ENCODE measurements at places on chromosomes 6 and 20.

DNA sequence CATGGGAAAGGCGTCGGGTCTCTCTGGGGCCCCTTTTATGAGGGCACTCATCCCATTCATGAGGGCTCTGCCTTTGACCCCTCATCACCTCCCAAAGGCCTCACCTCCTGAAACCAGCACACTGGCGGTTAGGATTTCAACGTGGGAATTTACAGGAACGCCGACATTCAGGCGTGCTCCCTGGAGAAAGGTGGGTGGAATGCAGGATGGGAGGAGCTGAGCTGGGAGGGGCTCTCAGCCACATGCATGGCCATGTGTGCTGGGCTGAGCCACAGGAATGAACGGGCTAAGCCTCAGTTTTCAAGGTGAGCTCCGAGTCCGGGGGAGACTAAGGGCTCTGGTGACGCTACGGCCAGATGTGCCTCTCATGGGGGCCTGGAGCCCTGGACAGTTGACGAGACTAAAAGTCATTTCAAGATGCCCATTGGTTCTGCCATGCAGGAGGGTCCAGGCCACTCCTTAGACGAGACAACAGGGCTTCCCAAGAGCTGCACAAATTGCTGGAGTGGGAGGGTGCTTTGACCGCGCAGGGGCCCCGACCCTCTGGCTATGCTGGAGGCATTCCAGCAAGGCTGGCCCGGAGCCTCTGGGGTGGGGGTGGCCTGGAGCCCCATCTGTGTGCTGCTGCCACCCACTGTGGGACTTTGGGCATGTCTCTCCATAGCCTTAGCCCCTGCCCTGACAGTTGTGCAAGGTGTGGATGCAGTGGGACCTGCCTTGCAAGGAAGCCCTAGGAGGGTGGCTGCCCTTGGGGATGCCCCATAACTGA, 3.8 kb upstream of the ARFGAP1 start:
- DNase-seq = no peak

- no peak for DNase-seq
Observed at GRCh38 chr20:56418385-56418861, 6.4 kb downstream of the CASS4 start.

- DNase-seq = no peak
Observed at GRCh38 chr20:60632391-60633262, 619.4 kb upstream of the CDH4 start.

- no peak for DNase-seq
Observed at GRCh38 chr20:11901127-11901526, 16.6 kb upstream of the BTBD3 start.

- no peak for DNase-seq
Observed at GRCh38 chr20:18041462-18041861, 16.3 kb downstream of the OVOL2 start.

DNA sequence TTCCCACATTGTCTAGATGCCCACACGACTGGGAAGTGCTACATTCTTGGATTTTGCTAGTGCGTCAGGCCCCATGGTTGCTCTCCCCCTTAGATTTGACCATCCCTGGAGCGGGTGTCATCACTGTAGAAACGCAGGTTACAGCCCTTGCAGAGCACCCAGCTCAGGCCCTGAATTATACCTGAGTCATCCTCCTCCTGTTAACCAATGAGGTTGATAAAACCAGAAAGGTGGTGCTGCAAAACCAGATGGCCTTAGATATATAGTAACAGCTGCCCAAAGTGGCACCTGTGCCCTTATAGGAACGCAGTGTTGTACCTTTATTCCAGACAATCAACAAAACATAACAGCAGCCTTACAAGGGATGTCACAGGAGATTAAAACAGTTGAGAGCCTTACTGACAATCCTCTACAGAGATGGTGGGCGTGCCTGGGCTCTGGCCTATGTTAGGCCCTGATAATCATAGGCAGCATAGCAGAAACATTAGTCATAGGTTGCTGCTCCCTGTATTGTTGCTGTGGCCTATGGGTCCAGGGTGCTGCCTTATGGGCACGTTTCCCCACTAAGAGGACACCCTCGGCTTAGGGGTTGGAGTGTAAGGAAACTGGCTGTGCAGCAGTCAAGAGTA, 33.6 kb upstream of the HSF2 start:
- no peak for DNase-seq
